SHP77 (cell line): ENCODE measurements at places on chromosomes 16 and 17.

GRCh38 chr16:73713251-73713650, 583.4 kb upstream of the PSMD7 start:
- DNase-seq: no peak

DNA sequence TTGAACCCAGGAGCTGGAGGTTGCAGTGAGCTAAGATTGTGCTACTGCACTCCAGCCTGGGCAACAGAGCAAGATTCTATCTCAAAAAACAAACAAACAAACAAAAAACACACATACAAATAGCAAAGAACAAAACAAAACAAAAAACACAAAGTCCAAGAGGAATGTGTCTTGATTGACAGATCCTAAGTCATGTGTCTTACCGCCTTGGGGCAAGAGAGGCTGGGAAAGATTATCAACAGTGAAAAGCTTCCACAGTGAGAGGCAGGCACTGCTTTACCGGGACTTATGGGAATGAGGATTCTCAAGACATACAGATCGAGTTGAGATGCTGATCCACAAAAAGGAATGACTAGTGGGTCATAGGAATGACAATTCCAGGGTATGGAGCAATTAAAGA, 62.7 kb upstream of the GAS7 start:
- no peak for DNase-seq

DNA sequence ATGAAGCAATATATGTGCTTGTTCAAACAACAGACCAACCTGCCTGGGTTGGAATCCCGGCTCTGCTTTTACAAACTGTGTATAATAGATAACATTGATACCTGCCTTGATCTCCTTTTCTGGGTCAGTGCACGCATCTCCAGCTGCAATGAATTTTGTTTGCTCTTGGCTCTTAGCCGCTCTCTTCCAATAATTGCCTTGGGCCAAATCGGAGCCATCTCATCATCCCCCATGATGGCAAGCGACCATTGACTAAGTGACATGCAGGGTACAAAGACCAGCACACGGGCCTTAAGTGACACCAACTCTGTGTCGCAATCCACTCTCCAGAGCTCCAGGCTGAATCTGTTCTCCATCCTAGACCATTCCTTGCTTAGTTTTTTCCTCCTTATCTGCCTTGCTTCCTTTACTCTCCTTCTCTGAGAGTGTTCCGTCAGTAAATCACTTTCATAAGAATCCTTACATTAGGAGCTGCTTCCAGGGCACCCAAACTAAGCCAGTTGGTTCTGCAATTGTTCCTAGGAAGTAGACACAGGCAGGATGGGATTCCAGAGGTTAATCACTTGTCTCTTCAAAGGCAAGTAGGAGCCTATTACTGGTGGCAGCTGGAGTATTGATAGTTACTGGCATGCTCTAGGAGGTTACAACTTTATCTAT, 134.2 kb downstream of the ABCA8 start:
- DNase-seq: no peak

GRCh38 chr16:72983728-72984350, 64.1 kb downstream of the ZFHX3 start:
- DNase-seq: no peak

- DNase-seq: no peak
Observed at GRCh38 chr17:63996430-63997182, 1.5 kb upstream of the PRR29 start.

DNA sequence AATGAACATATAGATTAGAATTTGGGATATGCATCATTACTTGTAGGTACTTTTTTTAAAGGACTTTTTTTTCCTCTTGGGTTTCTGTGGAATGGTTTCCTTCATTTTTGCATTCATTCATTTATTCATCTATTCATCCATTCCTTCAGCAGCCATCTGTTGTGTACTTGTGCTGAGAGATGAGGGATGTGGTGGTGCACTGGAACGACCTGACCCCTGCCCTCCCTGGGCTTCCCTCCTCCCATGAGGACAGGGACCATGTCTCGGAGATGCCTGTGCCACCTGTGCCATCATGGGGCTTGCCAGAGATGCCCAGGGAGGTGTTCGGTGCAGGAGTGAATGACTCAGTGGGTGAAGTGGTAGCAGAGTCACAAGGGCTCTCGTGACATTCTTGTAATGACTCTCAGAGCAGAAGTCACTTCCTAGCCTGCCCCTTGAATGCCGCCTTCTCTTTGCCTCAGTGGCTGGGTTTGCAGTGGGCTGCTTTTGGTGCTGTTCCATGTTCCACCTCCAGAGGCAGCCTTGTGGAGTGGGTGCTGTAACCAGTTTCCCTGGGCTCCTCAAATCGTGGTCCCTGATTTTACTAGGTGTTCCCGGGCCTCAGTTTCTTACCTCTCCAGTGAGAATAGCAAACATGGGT, 43.9 kb downstream of the CLEC16A start:
- peak; percentile 14 for DNase-seq

DNA sequence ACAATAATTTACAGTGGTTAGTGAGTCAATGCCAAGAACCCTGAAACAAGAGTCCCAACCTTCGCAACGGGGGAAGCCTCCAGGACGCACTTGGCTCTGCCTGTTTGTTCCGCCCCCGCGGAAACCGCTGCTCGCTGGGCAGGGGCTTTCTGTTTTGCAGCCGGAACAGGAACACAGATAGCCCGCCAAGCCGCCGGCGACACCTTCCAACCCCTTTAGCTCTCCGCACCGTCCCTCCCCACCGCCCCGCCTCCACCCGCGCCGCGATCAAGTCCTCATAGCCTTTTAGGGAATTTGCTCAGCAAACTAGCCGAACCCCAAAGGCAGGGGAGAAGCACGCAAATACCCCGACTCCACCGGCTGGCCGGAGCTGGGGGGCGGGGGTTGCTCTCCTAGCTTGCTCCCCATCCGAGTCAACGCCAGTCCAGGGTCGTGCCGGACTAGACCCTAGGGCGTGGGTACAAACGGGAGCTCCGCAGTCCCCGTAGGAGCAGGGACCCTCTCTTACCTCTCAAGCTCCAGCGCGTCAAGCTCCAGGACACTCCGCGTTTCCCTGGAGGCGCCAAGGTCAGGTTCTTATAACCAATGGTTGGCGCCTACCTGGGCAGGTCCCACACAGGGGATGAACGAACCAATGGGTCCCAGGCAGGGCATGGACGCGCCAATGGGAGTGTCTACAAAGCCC, at the start of gene SLFN13:
Gene SLFN13, minus strand, starts transcription at position 553 of the 685 bp plus-strand sequence. CDS start 3,086 bp downstream, outside the sequence.
- no peak for DNase-seq

DNA sequence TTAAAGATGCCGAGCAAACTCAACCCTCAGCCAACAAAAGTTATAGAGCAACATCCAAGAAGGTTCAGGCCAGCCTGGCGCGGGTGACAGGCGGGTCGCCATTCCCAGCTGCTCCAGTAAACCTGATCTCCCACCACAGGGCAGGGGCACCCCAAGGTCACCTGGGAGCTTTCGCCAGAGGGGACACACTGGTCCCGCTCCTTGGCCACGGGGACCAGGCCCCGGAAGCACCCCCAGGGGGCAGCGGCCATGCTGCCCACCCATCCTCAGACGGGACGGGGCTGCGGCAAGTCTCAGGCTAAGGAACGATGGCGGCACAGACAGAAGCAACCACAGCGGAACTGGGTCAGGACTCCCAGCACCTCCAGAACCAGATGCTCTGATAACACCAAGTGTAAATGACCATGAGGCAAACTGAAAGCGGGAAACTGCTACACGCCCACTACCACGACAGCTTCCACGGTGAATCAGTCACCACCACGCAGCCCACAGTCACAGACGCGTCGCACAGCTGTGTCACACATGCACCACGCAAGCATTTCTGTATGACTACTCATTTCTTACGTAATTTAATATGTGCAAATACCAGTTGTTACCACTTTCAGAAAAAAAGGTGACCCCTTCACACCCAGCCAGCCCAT, 14.1 kb upstream of the CCDC154 start:
- DNase-seq: no peak

DNA sequence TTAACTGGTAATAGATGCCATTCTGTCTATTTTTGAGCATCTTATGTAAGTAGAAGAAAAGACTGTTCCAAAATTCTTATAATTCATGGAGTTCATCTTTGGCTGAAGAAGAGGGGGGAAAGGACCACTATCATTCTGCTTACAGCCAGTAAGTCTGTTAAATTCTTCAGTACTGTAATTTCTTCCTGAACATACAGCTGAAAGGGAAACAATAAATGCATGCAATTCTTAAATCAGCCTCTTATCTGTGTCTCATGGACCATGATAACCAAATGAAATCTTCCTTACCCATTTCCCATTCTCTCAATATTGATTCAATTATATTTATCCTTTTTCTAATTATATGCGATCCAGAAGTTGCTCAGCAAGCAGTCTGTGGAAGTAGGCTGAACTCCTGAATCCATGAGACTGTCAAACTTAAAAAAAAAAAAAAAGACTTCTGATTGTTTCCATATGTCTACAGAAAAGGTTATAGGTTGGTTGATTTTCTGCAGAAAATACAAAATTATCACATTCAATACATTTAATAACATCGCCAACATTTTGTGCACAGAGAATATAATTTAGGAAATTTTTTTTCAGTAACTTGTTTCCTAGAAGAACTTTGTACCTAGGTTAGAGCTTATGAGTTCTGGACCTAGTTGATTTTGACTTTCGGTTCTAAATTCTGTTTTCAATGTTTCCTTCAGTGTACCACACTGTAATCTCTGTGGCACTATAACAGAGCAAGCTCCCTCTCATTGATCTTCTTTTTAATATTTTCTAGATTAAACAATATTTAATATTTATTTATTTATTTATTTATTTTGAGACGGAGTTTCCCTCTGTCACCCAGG, 1.2 kb upstream of the ABCA9 start:
- no peak for DNase-seq

DNA sequence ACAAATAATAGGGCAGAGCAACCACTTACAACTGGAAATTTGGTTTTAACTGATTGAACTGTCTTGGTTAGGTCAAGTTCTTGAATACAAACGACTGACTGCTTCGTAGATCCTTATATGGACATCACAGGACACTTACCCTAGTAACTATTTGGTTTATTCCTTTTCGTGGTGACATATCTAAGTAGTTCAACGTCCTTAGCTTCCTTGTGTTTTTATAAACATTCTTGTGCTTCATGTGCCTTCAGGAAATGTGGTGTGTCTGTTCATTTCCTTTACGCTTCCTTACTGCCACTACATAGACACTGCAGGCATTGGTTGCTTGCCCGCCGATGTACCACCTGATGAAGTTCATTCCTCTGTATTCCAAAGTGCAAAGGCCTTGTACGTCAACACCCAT, 59.3 kb downstream of the USP10 start:
- DNase-seq: no peak

- no peak for DNase-seq
Observed at GRCh38 chr17:15343749-15344148, 2.4 kb upstream of the TEKT3 start.

DNA sequence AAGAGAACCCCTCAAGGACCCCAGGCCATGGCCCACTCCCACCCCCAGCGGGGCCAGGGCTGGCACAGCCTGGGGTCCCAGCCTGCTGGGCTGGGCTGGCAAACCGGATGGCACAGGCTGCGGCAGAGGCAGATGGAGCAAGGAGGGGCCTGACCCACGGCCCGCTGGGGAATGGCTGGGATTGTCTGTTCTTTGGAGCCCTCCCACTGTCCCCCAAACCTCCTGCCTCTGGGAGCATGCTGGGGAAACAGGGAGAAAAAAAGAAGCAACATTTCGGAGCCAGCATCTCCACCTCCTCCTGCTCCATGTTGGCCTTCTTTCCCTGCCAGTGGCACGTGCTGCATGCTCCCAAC, 37.1 kb upstream of the LHX1 start:
- no peak for DNase-seq

DNA sequence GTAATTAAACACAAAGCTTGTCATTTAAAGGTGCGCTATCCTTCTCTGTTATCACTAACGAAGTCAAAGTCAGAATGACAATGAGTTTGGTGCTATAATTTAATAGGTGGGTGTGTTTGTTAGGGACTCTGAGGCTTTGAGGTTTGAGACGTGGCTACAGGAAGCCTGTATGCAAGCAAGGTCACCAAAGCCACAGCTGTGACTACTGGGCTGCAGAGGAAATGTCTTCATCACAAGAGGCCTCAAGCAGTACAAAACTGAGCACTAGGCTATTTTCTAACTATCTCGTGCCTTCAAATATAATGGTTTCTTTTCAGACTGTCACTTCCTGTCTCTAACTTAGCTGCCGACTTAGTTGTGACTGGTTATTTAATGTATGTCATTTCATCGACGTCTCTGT, 141.2 kb downstream of the AATF start:
- no peak for DNase-seq

- DNase-seq: no peak
Observed at GRCh38 chr16:3459401-3460090, 16.1 kb downstream of the NAA60 start.

DNA sequence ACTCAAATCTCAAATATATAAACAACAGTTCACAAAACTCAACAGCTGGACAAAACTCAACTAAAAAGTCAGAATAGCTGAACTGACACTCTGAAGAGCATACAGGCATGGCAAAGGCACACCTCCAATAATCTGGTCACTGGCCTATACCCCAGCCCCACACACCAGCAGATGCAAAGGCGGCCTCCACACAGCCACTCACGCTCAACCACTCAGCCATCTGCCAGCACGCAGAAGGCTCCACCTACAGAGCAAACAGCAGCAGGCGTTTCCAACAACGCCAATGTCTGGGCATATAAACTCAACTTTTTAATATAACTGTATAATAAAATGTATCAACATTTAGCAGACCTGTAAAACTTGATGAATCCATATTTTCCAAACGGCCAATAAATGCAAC, 17.2 kb downstream of the USP7 start:
- DNase-seq: no peak

DNA sequence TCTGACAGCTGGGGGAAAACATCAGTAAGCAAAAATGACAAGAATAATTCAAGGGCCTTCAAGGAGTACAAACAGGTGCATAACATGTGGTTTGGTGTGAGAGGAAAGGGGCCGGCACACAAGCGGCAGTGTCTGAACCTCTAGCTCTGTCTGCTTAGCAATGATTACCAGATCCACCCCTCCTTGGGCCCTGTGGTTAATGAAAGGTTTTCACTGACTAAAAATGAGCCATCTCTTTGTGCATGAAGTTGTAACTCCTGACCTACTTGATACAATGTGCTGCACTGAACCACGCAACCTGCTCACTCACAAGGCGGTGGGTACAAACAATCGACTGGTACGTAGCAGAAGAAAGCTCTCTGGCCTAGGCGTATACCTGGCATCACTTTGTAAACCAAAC, 15.1 kb downstream of the FAM117A start:
- no peak for DNase-seq

- no peak for DNase-seq
Observed at GRCh38 chr17:67482764-67483163, 105.7 kb downstream of the PITPNC1 start.

GRCh38 chr16:54780266-54780665, 150.4 kb upstream of the IRX5 start:
- no peak for DNase-seq
